Purkinje cell (primary cell): ENCODE measurements at places on chromosomes 12 and 14. TPM values are rescaled to one million over a fixed set of nuclear protein-coding genes. Genes with fewer than 3 reads are reported as not detected.

EP400 gene
- 4.6 and 6.6 TPM in 2 replicates for polyA plus RNA-seq

VDR gene
- polyA plus RNA-seq = not detected in 2 replicates

INHBC gene
- not detected in 2 replicates for polyA plus RNA-seq

TMEM263 gene
- polyA plus RNA-seq = 116 and 125 TPM in 2 replicates

CD4 gene
- polyA plus RNA-seq = 0.27 and 1.4 TPM in 2 replicates

KRT74 gene
- polyA plus RNA-seq = 0.35 and 0.92 TPM in 2 replicates

DDX23 gene
- polyA plus RNA-seq = 7.4 and 11.5 TPM in 2 replicates

HIGD1C gene
- polyA plus RNA-seq = not detected in 2 replicates

CLEC2A gene
- not detected in 2 replicates for polyA plus RNA-seq

MMP14 gene
- 3.8 and 4.0 TPM in 2 replicates for polyA plus RNA-seq

TAS2R13 gene
- 0.20 and 0.54 TPM in 2 replicates for polyA plus RNA-seq

LRRK2 gene
- polyA plus RNA-seq = 9.5 and 12.6 TPM in 2 replicates

INSM2 gene
- 3.4 and 5.3 TPM in 2 replicates for polyA plus RNA-seq

CPM gene
- 0.19 TPM in 1 of 2 replicates, not detected in the other for polyA plus RNA-seq

RASAL1 gene
- 5.5 TPM in 1 of 2 replicates, not detected in the other for polyA plus RNA-seq

STXBP6 gene
- 5.7 TPM in 1 of 2 replicates, not detected in the other for polyA plus RNA-seq

OLR1 gene
- 0.28 and 1.1 TPM in 2 replicates for polyA plus RNA-seq

PRIMA1 gene
- polyA plus RNA-seq = 0.21 and 0.30 TPM in 2 replicates

C12orf54 gene
- polyA plus RNA-seq = not detected in 2 replicates

SOX5 gene
- 19.0 and 19.5 TPM in 2 replicates for polyA plus RNA-seq

DPPA3 gene
- polyA plus RNA-seq = not detected in 2 replicates

CYP27B1 gene
- not detected in 2 replicates for polyA plus RNA-seq
